HT1080 (cell line): ENCODE measurements at places on chromosomes 3 and 15. TPM values are rescaled to one million over a fixed set of nuclear protein-coding genes. Genes with fewer than 3 reads are reported as not detected.

- peak; percentile 70 for DNase-seq
Observed at GRCh38 chr3:123880998-123881561, 3.1 kb downstream of the MYLK start.

DNA sequence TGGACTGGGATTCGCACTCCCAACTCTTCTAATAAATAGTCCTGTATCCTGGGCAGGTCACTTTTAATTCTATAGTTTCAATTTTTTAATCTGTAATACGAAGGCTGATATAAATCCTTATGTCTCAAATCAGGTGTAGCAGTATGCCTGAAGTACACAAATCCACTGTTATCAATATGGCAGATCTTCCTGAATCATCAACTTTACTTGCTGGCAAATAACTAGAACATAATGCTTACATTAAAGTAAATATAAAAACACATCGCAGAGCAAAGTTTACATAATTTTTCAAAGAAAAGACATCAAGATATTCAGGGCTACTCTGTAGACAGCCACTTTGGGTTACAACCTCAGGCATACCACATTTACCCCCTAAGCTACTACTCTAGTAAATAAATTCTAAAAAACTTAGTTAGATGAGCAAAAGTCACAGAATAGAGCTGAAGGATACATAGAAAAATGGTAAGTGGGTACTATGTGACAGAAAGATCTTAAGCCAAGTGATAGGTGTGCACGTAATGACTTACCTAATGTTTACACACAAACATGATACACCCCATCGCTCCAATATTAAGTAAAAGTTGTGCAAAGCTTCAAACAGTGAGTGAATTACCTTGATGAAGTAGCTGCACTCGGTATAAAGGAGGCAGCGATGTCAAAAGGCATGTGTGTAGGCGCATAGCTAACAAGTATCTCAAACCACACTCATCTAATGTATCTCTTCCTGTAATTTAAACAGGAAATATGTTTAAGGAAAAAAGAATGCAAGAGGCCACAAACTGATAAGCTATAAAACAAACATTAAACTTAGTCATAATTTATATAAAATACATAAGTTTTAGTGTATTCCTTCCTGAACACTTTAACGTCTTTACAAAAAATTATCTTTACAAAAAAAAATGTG is 127.9 kb downstream of the DMXL2 start:
- peak; percentile 51 for DNase-seq

GRCh38 chr3:120052225-120052624 is 42.0 kb downstream of the GSK3B start:
- DNase-seq, result no peak

DNA sequence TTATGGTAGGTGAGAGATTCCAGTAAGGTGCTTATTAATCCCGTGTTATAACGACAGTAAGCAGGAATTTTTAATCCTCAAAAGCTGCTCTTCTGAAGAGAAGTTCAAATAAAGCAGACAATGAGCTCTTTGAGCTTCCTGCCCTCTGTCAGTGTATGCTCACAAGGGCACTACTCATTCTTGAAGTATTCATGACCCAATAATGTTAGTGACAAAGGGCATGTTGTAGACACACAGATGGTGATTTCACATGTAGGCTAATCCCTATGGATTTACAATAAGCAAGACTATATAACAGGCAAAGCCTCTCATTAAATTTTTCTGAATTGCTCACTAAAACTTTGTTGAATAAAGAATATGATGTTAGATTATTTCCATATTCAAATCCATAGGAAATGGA is 578.6 kb downstream of the RSL24D1 start:
- DNase-seq, result peak; percentile 58

GRCh38 chr3:101542957-101543356 is 18.7 kb upstream of the TRMT10C start:
- DNase-seq, result no peak

DNA sequence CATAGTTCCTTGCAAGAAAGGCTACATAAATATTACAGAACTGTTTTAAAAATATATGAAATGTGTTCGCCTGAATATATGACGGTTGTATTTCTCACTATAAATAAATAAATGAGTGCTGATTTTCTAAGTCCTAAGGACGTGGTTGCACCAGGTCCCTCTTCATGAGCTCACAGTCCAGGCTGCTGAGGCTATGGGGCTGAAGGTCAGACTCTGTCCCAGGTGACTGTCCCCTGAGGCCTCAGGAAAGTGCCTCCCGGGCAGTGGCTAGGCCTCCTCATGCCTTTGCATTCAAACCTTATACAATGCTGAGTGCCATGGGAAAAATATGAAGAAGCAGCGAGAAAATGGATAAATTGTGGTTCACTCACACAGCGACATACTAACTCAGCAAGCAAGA is 43.5 kb upstream of the SSR3 start:
- DNase-seq, result no peak

DNA sequence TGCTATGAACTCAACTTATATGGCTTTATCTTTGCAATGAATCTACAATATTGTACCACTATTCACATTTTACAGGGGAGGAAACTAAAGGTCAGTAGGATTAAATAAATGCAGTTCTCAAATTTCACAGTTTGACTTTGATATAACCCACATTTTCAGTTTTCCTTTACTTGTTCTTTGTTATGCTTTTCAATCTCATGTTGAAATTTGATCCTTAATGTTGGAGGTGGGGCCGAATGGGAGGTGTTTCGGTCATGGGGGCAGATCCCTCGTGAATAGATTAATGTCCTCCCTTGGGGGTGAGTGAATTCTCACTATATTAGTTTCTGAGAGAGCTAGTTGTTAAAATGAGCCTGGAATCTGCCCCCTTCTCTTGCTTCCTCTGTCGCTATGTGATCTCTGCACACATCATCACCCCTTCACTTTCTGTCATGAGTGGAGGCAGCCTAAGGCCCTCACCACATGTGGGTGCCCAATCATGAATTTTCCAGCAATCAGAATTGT is 44.7 kb downstream of the CD200 start:
- peak; percentile 29 for DNase-seq

- DNase-seq, result no peak
Observed at GRCh38 chr15:69826819-69827175, 270.9 kb downstream of the TLE3 start.

DNA sequence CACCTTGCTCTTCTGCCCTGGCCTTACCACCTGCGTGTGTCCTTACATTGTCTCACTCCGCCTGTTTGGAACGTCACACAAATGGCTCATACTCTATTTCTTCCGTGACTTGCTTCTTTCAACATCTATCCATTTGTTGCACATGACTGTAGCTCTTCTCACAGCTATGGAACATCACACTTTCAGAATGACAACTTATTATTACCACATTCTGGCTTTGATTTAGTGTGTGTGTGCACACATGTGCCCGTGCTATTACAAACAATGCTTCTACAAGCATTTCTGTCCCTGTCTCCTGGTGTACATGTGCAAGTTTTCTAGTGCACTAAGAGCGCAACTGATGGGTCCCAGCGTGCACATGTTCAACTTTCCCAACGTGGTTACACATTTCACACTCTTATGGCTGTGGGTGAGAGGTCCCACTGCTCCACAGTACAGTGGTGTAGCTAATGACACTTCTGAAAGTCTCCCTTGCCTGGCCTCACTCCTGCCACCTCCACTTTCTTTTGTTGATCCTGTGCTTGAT is 37.8 kb downstream of the PTH1R start:
- DNase-seq, result no peak

DNA sequence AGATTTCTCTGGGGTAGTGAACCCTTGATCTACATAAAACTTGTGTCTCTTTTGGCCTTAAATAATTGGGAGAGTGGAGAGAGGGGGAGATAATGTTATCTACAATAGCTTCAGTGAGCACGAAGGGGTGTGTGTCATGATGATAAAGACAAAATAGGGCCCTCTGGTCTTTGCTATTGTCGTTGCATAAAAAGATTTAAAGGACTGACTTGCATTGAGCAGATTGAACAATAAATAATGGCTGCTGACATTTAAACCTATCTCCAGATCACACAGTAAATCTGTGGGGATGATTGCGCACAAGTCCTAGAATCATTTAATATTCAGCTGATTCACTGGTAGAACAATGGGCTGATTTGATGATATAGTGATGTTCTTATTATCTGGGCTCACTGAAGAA is 71.3 kb upstream of the GAP43 start:
- no peak for DNase-seq

DNA sequence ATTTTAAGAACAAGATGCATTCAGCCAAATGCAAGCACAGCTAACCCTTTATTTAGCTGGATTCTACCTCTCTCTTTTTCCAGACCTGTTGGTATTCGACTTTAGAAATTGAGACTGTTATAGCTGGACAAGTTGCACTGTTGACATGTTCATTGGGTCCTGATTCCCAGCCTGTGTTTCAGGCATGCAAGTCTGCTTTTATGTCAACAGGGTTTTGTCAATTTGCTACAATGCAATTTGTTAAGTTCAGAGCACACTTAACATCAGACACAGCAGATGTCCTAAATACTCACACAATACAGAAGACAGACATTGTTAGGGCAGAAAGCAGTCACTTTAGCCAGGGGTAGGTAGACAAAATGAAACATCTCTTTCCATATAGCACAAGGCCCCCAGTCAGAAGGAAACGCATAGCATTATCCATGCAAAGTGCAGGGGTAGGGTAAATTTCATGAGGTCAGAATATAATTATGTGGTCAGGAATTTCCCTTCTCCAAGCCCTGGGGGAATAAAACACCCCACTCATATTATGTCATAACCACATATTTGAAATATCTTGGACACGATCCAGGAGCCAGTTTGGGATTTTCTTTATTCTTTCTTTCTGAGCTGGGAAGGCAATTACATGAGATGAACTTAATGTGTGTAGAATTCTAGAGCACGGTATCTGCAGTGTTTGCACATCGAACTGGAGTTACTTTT is 504.1 kb downstream of the NTRK3 start:
- peak; percentile 86 for DNase-seq

DNA sequence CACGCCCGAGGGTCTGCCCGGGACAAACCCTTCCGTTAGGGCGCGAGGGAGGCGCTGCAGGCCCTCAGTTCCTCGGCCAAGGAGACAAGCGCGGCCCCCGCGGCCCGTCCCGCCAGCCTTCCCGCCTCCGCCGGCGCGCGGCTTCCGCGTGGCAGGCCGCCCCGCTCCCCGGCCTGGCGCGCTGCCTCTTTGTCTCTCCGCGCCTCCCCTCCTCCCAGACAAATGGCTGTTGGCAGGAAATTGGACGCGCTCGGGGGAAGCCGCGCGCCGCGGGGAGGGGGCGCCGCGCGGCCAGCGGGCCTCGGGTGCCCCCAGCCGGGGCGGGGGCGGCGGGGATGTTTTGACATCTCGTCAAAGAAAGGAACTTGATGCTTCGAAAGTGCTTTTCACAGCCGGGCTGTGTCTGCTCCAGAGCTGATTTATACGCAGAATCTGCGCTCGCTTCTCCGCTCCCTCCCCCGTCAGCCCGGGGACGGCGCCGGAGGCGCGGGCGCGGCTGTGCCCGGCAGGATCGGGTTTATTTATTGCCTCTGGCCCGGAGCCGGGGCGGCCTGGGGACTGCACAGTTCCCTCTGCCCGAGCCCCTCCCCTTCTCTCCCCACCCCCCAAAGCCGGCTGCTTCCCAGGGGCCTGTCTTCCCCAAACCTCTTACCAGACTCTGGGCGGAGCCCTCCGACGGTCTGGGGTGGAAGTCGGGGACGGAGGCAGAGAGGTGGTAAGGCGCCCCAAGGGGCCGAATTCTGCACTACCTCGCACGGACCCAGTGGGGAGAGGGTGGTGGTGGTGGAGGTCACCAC is 20.7 kb downstream of the SHF start:
- DNase-seq, result peak; percentile 72

DNA sequence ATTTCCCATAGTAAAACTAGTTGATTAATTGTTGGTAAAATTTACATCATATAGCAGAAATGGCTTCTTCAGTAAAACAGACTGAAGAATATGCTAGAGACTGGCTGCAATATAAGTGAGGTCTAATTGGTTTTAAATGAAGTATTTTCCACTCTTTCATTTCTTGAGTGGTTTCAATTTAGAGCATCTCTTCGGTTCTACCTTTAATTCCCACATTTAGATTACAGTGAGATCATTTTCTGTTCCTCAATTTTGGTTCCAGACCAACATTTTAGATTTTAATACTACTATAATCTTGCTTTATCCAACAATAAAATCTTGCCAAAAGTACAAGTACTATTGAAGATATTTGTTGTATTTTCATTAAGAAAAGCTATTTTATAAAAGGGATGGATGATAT is 1.0 kb upstream of the LRCH3 start:
- DNase-seq, result no peak

DNA sequence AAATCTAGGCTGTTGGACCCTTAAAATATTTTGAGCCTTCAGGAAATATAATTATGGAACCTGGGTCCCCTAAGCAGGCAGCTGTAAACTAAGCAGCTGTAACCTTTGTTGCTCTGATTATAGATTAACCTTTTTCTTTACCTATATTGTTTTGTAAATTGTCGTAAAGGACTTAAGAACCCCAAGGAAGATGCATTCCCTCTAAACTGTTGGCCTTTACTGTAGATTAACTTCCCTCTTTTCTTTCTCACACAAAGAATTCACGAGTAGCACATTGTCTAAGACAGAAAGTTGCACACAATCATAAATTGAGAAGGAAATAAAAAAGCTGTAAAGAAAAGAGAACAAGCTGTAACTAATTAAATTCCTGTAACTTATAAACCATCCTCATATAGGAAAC is 877.3 kb downstream of the ROBO2 start:
- DNase-seq, result no peak

DNA sequence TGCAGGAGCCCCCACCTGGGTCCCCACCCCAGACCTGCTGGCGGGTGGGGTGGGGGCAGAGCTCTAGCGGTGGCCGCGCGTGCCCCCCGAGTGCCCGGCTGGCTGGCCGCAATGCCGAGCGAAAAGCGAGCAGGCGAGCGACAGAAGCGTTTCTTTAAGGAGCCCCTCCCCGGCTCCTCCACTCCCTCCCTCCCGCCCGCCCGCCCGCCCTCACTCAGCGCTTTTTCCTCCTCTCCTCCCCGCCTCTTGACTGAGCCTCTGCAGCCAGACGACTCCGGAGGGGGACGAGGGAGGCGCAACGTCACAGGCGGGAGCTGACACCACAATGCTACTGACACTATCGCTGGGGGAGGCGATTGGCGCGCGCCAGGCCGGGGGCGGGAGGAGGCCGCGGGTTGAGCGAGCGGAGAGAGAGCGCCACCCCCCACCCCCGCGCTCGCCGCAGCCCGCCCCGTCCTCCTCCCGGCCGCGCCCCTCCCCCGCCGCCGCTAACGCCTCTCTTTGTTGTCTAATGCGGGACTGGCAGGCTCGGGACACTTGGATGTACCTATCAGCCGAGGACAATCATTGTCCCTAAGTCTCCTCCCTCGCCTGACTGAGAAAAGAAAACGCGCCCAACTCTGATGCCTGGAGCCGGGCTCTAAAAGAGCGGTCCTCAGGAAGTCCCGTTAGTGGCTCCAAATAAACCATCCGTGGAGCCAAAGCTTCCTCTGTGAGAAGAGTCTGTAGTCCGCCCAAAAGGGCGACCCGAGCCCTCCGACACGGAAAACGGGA is at the start of gene MEX3B:
Gene MEX3B (minus strand): TSS at position 127 of the 774 bp plus-strand sequence. CDS start 313 bp downstream, outside the sequence.
- DNase-seq, result peak; percentile 93

TTC21A gene
- 0.07 and 0.69 TPM in 2 replicates for total RNA-seq

CD47 gene
- total RNA-seq, result 43.7 and 62.0 TPM in 2 replicates

IQCF2 gene
- total RNA-seq, result not detected in 2 replicates

PEAK1 gene
- total RNA-seq, result 14.0 and 16.5 TPM in 2 replicates

GOLGA8T gene
- total RNA-seq, result 0.06 and 0.17 TPM in 2 replicates
